ENCODE measurements at places on chromosomes 3 and 15.

GRCh38 chr3:108472001-108472591, 38.3 kb downstream of the MYH15 start:
- no peak for DNase-seq

GRCh38 chr3:29628795-29629194, 347.9 kb downstream of the RBMS3 start:
- DNase-seq, result no peak

- no peak for DNase-seq
These were observed 26.4 kb downstream of the ASB7 start for GRCh38 chr15:100628746-100629145.

- DNase-seq, result no peak
These were observed 104.5 kb downstream of the IGF2BP2 start for GRCh38 chr3:185720326-185720725.
